Fibroblast of the conjunctiva (primary cell): ENCODE measurements at places on chromosomes 13 and 19.
A peak's percentile ranks its signal among the peaks of the same experiment; 100 is the strongest.

GRCh38 chr19:19342086-19343015 is 21.7 kb downstream of the MAU2 start:
- DNase-seq = no peak

DNA sequence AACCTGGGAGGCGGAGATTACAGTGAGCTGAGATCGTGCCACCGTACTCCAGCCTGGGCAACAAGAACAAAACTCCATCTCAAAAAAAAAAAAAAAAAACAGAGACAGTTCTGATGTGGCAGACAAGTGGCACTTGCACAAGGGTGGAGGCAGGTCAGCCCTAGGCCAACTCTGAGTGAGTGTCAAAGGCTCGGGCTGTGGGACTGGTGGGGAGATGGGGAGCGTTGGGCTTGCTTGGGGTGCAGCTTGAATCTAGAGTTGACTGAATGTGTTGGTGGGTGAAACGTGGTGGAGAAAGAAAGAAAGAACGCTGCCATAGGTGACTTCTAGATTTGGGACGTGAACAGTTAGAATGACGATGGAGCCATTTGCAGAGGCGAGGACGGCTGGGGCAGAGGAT is 121.3 kb upstream of the SPACA7 start:
- no peak for DNase-seq

GRCh38 chr13:43785650-43786471 is 911 bp downstream of the ENOX1 start:
- DNase-seq = peak; percentile 64

GRCh38 chr13:23992781-23993679 is 95.7 kb upstream of the C1QTNF9B start:
- DNase-seq = no peak

DNA sequence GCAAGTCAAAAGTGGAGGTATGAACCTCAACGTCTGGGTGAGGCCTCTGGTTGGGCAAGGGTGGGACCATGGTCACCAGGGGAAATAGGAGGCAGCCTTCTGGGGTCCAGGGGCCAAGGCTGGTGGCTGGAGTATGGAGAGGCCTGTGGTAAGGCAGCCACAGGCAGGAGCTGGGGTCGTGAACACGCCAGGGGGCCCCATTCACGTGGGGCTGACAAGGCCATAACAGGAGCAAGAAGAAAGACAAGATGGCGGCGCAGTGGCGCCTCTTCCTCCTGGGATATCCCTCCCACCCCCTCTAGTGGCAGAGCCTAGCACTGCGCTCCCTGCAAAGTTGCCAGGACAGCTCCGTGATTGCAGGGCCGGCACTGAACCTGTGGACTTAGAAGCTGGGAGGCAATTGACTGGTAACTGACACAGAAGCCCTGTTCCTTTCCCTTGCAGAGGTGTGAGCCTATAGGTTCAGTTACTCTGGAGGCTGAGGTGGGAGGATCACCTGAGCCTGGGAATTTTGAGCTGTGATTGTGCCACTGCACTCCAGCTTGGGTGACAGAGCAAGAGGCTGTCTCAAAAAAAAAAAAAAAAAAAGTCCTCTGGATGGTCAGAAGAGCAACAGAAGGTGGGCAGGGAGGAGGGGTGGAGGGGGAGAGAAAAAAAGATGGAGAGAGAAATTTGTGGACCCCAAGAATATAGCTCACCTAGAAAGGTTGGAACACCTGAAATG is 19.7 kb upstream of the EDDM13 start:
- DNase-seq = peak; percentile 62

DNA sequence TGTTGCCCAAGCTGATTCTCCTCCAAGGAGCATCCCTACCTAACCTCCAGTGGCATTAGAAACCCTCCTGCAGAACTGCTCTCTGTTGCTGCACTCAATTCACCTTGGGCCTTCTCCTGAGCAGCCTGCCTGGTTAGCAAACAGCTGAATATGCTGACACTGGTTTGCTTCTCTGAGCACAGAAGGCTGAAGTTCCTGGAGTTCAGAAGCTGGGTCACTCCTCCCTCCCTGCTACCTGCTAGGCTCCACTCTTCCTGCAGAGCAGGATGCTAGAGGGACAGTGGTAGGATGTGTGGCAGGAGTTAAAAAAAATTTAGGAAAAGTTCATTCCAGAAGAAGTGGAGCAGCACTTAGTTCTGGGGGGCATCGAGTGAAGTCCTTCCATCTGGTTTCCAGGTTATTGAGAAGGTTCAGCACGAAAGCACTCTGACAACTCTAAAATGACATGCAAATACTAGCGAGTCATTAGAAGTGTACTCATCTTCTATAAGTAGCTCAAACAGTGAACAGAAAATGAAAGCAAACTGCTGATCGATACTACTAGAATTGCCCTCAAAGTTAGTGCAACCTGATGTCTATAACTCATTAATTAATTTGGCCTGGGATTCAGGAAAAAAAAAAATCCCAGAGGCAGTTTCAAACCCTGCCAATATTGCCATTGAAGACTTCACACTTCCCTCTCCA is 293.7 kb downstream of the POU4F1 start:
- no peak for DNase-seq

GRCh38 chr13:93226623-93227279 is at the start of gene GPC6:
GPC6 (plus strand) TSS chr13:93226807.
- peak; percentile 85 for DNase-seq

DNA sequence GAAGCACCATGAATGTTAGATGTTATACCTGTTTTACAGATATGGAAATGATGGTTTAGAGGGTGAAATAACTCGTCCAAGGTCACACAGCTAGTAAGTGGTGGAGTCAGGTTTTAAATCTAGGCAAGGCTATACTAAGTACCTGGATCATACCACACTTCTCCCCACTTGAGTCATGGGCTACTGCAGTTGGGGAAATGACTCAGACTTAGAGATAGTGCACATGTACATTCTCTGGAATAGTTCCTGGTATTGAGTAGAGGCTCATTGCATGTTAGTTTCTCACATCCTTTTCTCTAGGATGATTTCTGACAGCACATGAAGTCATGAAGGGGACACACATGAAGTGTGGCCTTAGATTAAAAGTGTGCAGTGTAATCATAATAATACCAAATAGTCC is 76.2 kb upstream of the TNFSF11 start:
- peak; percentile 37 for DNase-seq

GRCh38 chr13:102670130-102670529 is 24.7 kb downstream of the METTL21C start:
- DNase-seq = no peak

DNA sequence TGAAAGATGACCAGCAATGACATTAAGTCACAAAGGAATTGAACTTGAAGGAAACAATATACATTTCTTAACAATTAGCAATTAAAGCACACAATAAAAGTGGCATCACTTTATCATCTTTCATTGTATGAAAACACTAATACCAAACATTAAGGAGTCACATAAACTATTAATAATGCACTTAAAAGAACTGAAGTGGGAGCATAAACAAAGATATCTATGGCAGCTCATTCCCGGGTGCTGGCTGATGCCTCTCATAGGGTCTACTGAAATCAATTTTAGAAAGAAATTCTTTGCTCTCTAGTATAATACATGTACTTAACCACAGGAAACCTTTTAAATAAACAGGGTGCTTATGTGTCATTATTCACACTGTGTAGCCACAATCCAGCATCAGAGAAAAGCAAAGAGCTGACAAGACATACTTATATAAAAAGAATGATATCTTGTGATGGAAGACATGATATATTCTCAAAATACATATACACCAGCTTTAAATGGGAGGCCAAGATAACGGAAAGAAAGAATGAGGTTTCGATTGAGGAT is 1207.8 kb downstream of the EFNB2 start:
- no peak for DNase-seq

GRCh38 chr13:68608147-68608546 is 1378.0 kb upstream of the PCDH9 start:
- DNase-seq = no peak

DNA sequence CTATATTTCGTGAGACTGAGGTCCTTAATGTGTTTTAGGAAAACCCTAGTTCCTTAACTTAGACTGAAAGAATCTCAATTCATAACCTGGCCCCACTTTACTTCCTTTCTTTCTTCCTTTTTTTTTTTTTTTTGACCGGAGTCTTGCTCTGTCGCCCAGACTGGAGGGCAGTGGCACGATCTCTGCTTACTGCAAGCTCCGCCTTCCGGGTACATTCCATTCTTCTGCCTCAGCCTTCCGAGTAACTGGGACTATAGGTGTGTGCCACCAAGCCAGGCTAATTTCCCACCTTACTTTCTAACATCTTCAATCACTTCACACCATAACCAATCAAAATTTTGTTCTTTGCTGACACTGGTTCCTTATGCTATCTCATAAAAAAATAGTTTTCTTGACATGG is 2097.0 kb downstream of the PCDH9 start:
- DNase-seq = no peak

DNA sequence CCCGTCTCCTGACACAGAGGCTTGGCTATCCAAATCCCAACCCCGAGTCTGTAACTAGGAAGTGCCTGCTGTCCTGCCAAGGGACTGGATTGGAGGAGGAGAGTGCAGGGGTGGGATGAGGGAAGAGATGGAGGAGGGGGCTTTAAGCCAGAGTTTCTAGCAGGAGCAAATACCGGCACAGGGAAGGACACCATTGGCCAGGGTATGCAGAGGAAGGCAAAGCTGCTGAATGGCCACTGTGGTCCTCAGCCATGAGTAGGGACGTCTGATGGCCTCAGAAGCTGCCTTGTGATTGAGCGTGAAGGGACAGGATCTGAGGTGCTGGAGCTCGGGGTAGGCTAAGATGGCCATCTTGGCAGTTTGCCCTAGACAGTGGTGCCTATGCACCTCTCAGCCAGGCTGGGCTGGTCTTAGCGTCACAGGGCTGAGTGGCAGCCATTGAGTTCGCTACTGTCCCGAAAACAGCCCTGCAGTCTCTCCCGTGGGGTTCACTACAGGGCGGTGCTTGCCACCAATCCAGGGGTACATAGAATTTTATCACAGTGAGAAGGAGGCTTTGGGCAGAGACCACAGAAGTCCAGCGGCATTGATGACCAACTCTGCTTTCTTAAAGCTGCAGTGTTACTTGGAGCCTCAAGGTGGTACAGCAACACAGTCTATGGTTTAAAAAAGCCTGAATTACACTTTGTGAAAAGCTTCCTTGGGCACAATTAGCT is 61.8 kb downstream of the AKAP11 start:
- peak; percentile 40 for DNase-seq

- no peak for DNase-seq
These were observed 4.9 kb upstream of the PALM start for GRCh38 chr19:703651-704446.

DNA sequence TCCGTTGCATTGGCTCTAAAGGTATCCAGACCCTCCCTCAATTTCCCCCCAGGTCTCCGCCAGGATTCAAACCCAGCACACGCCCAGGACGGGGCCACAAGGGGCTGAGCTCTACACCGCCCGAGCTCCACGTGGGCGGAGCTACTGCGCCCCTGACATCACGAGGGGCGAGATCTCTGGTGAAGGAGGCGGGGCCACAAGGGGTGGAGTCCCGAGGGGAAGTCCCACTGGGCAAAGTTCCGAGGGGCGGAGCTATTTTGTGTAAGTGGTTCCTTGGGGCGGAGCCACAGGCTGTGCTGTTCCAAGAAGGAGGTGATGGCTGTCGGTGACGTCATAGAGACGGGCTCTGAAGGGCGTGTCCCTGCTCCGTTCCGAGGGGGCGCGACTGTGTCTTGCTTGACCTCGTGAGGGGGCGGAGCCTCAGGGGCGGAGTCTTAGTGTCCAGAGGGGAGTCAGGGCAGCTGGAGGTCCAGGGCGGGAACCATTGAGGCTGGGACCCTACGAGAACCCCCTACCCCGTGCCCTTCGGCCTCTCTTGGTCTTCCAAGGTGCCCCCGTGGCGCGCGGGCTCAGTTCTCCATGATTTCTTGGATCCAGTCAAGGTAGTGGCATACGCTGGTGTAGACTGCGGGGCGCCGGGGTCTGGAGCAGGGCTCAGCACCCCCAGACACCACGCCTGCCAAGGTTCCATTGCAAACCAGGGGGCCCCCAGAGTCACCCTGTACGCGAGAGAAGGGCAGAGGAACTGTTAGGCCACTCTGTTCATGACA is 1.3 kb upstream of the KLK8 start:
- DNase-seq = no peak

DNA sequence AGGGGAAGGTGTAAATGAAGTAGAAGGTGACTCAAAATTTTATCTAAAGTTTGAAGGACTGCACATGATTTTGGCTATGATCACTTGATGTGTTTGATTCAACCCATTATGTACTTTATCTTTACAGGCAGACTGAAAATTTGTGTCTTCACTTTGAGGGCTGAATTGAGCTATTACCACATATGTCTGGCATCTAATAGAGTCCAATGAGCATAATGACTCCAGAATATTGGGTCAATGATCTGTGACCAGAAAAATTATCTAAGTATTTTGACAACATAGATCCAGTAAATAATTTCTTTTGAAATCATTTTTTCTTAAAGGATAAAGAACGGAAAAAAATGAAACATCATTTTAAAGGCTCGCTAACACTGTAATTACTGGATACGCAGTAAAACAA is 2810.0 kb downstream of the PCDH9 start:
- DNase-seq = no peak

DNA sequence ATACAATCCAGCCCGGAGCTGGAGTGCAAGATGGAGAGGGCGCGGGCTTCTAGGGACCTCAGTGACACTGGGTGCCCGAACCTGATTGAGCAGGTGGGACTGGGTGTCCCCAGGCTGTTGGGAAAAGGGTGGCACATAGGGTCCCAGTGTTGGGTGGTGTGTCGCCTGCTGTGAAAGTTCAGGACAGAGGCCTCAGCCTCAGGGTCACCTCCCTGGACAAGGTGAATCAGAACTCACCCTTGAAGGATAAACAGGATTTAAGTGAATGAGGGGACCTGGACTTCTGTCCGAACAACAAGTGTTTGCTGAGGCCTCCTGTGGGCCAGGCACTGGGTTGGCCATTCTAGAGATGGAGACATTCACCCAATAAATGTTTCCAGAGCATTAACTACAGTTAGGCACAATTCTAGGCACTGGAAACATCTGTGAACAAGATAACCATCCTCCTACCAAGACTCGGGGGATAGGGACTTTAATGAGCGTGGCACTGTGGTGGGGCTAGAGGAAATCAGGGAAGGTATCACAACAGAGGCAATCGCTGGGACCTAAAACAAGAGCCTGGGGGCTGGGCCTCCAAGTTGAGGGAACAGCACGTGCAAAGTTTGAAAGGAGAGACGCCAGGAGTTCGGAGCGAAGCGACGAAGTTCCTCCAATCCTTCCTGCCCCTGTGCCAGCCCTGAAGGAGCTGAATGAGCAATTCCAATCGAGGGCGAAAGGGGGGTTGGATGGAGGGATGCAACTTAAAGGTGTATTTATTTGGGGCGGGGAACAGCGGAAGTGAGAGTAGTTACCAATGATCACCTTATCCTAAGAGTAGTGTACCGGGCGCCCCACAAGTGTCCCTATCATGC is 921 bp upstream of the POLD1 start:
- no peak for DNase-seq

DNA sequence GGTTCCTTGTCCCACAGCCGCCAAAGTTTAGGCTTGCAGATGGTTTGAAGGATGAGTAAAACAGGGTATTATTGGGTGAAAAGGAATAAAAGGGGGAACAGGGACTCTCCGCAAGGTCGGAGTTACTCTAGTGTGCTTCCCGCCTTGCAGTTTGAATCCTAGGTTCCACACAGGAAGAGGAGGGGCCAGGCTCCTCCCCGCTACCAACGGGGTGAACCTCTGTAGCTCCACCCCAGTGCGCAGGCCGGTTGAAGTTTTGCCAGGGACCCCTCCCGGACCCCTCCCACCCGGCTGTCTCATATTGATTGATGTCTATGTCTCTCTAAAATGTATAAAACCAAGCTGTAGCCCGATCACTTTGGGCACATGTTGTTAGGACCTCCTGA is 11.6 kb upstream of the GTF2F2 start:
- DNase-seq = no peak

- peak; percentile 27 for DNase-seq
These were observed 551.4 kb downstream of the TBC1D4 start for GRCh38 chr13:74930402-74931165.
